ENCODE measurements at places on chromosomes 3 and 15.

- DNase-seq = peak; percentile 77
Measured at GRCh38 chr3:108153451-108153981, 62.7 kb upstream of the CD47 start.

DNA sequence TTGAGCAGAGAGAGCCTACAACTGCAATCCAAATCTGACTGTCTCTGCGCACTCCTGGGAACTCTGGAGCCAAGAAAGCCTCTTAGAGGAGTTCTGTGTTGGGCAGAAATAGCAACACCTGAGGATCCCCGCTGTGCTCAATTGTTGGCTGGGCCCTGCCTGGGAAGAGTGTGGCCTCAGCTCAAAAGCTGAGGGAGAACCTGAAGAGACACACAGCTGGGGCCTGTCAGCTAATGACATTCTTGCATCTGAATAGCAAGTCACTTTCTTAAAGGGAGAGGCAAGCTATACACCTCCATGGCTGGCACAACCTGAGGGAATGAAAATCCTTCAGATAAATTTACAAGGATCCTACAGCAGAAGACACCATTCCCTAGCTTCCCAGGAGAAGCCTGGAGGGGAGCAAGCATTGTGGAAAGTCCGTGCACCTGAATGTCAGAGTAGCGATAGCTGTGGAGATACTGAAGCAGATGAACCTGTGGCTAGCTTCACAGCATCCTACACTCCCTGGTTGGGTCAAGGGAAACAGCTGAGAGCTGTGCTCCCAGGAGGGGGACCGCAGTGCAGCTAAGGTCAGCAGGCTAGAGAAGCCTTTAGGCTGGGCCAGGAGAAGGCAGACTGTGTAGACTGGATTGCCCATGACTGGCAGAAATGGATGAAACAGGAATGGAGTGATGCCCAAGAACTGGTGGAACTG, 159.9 kb upstream of the PFN2 start:
- DNase-seq = peak; percentile 20

DNA sequence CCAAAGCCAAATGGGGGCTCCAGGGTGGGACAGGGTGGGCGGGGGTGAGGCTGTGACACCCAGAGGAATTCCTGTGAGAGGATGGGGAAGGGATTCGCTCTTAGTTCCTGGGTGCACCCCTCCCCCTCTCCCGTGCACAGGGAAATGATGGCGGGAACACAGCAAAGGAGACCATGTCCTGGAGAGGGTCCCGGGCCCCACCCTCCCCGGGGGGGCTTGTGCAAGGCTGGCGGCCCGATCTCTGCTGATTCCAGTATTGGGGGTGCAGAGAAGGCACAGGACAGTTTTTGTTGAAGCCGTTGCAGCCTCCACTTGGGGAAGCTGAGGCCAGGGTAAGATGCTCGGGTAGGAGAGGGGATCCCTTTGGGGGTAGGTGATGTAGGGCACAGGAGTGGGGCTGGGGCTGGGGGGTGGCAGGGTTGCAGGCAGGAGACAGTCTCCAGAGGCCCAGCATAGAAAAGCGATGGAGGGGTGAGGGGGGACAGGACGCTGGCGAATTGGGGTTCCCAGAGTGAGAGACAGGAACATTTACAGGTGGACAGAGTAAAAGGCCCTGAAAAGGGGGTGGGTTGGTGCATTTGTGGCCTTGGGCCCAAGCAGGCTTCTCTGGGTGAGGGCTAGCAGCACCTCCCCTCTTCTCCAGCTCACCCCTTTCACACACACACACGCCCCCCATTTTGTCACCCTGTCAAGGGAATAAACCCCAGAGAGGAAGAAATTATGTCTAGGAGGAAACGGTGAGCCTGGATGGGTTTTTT, 38.5 kb downstream of the HMCES start:
- no peak for DNase-seq

GRCh38 chr15:67193223-67193990, 61.1 kb downstream of the AAGAB start:
- no peak for DNase-seq

GRCh38 chr15:75178171-75178937, 23.3 kb upstream of the C15orf39 start:
- DNase-seq = peak; percentile 74

DNA sequence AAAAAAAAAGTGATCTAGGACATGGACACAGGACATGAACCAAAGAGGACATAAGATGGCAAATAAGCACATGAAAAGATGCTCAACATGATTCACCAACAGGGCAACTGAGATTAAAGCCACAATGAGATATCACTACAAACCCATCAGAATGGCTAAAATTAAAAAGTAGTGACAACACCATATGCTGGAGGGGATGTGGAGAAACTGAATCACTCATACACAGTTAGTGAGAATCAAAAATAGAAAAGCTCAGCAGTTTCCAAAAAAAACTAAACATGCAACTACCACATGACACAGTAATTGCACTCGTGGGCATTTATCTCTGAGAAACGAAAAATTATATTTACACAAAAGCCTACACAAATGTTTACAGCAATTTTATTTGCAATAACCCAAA, 27.9 kb upstream of the ACKR4 start:
- DNase-seq = no peak

DNA sequence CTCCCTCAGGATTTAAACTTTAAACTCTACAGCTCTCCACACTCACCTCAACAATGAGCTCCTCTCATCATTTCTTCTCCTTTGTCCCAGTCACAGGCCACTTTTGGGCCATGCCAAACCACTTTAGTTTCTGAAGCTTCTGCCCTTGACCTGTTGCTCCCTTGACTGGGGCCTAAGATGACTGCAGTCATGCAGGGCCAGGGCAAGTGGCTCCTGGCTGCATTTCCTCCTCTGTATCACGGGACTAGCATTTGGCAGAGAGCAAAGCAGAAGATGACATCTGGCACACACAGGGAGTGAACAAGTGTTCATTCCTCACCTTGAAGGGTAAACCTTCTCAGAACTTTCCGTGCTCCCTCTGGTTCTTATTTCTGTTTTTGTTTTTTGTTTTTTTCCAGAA, 136.9 kb downstream of the PDE8A start:
- no peak for DNase-seq

- DNase-seq = no peak
Measured at GRCh38 chr3:31133541-31133940, 239.1 kb upstream of the GADL1 start.

GRCh38 chr3:107837895-107838612, 252.8 kb downstream of the CD47 start:
- no peak for DNase-seq

DNA sequence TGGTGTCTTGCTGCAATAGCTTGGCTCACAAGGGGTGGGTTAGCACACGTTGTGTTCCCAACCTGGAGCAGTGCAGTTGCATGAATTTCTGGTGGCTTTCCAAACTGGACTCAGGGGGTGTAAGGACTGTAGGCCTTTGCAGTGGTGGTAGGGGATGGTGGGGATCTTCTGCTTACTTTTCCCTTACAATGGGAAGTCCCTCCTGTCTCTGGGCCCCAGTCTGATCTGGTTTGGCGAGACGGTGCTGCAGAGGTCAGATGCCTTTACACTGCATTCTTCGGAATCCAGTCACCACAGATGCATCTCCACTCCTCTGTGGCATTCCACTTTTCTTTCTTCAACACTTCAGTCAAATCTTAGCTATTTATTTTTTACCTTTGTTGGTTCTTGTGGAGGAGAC, 132.1 kb downstream of the DOCK3 start:
- DNase-seq = no peak

DNA sequence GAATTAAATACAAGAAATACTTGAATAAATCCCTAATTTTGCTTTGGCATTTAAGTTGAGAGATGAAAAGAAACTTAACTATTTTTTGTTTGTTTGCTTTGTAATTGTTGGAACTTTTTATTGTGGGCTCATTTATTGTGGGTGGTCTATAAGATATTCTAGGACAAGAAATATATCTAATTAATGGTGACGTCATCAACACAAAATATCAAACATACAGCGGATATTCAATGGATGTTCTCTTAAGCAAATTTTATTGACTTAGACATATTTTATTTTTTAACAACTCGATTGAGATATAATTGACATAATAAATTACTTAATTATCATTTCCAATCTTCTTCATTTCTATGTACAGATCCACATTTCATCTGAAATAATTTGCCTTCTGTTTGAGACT, 30.0 kb downstream of the SYNPR start:
- DNase-seq = no peak

DNA sequence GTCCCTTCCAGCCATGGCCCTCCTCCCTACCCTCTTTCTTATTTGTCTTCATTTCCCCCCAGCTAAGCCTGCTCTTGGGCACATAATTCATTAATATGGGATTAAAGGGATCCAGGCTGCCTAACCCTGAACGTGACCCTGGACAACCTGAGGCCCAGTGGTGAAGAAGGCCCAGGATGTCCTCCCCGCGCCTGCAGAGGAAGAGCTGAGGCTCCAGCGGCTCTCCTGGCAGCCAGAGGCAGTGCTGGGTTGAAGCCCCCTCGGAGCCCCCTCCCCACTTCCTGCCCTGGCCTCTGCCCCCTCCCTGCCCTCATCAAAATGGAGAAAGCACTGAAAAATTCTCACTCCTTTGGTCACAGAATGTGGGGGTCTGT, 96.5 kb upstream of the ATP2B2 start:
- no peak for DNase-seq

- DNase-seq = no peak
Measured at GRCh38 chr3:135929670-135930069, 35.9 kb upstream of the PPP2R3A start.

DNA sequence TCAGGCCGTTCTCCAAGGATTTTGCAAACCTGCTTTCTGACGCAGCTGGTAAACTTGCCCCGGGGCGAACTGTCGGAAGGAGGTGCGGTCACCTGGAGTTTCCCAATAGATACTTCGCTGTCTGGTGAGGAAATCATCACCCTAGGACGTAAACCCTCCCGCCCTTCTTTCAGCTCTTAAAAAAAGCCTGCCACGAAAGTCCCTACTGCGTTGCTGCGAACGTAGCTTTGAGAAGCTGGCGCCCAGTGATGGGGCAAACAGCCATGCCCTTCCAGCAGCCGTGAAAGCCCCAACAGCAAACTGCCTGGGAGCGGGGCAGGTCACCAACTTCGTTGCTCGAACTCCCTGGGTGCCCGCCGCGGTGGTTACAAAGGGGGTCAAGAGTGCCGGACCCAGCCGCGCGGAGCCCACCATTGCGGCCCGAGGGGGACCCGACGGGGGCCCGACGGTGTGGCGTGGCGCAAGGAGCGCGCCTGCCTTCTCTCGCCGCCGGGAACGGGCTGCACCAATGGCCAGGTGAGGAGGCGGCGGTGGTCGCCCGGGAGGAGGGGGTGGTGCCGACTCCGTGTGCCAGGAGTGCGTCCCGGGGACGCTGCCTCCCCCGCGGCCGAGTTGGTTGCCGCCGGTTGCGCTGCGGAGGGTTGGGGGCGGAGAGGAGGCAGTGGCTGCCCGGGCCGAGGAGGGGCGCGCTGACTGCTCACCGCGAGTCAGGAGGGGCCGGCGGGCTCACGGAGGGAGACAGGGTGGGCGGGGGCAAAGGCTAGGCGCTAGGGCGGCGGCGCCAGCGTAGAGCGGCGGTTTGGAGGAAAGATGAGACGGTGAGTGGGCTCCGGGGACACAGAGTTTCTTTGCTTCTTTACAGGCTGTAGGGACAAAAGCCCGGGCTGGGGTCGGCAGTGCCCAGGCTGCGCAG, at the start of gene PHLDB2:
TSS of gene PHLDB2 (plus strand) at position 205 of the 913 bp plus-strand sequence. CDS start 24,813 bp downstream, outside the sequence.
- peak; percentile 96 for DNase-seq

- no peak for DNase-seq
Measured at GRCh38 chr3:180274536-180274935, 237.8 kb upstream of the PEX5L start.

DNA sequence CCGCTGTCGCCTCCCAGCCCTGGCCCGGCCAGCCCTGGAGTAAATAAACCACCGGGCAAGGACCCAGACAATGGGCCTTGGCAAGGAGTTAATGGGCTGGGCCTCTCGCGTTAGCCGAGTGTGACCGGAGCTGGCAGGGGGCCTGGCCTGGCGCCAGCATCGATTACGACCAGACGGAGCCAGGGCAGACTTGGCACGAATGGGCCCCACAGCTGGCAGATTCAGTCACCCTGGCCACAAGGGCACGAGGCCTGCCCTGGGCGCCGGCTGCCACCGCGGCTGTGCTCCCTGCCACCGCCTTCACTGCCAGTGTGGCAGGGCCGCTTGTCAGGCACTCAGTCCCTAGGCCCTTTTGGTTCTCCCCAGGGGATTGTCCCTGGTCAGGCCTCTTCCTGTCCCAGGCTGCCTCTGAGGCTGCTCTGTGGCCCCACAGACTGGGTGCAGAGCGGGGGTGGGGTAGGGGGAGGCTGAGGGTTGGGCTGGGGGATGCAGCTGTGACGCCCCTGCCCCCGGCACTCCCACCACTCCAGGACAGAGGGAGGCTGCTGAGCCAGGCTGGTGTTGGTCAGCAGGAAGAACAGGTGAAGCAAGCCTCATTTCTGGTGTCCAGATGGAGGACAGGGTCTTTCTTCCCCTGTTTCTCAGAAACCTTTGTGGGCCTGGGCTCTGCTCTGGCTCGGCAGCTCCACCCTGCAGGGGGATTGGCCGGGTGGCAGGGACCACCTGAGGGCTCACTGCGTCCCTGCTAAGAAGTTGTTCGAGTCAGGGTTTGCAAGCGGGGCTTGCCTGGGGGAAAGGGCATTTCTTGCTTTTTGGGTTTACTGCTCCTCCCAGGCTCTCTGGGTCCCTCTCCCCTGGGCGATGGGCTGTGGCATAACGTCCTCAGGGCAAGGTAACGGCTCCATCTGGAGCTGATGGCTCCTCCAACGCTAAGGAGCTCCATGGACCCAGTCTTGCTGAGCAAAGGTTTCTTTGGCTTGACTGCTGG, 30.5 kb upstream of the SRP14 start:
- peak; percentile 87 for DNase-seq

GRCh38 chr3:48797626-48798025, 50.0 kb downstream of the PRKAR2A start:
- no peak for DNase-seq

DNA sequence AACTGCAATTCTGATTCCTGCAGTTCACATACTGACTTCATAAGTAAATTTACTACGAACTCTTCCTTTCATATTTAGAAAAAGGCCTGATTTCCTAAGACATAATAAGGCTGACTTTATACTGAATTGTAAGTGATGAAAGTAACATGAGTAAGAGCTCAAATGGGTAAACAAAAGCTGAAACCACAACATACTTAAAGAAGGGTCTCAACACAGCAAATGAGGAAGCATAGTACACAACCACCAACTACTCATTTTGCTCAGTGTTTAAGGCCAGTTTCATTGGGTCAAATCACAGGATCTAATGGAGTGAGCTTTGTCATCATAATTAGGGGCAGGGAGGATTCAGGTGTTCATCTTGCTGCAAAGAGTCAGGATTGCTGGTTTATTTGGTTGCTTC, 81.4 kb downstream of the SETD2 start:
- DNase-seq = no peak

DNA sequence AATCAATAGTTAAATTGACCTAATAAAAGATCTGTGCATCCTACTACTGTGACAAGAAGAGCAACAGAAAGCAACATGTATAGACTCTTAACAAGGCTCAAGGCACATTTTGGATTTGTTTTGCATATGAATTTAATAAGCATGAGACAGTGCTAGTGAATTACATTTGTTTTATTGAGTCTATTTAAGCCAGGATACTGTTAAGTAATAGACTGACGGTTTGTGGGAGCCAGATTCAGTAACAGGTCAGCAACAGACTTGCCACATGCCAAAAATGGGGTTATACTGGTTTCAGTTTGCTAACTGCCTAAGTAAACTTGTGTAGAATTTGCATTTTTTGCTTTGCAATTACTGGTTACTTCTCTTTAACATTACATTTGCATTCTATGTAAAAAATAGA, 54.0 kb downstream of the MBNL1 start:
- no peak for DNase-seq

All from neural progenitor cell (in vitro differentiated cells).